ENCODE measurements at places on chromosomes 5 and 9. TPM values are rescaled to one million over a fixed set of nuclear protein-coding genes. Genes with fewer than 3 reads are reported as not detected.

Gene AMACR
- total RNA-seq: 13.5 TPM

Gene CBY3
- not detected for total RNA-seq

- peak; percentile 73 for ATAC-seq
Measured at GRCh38 chr9:82972446-82972845, 90.5 kb downstream of the RASEF start.

GRCh38 chr5:139410993-139411828 lies 7.3 kb upstream of the SPATA24 start:
- ATAC-seq: no peak

GRCh38 chr5:68475476-68475983 lies 260.0 kb downstream of the PIK3R1 start:
- ATAC-seq: no peak

DNA sequence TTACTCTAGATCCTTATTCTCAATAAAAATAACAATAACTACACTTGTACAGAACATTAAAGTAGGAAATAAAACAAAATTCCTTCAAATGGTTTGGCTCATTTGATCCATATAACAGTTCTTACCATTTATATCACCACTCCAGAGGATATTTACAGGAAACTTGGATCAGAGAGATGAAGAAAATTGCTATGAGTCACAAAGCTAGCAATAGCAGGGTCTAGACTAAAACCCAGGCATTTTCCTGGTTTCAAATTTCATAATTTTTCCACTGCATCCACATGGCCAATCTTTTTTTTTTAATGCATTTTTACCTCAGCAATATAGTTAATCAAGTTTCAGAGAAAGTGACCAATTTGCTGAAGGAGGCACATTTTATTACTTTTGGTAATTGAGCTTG lies 299.2 kb downstream of the ELAVL2 start:
- ATAC-seq: no peak

DNA sequence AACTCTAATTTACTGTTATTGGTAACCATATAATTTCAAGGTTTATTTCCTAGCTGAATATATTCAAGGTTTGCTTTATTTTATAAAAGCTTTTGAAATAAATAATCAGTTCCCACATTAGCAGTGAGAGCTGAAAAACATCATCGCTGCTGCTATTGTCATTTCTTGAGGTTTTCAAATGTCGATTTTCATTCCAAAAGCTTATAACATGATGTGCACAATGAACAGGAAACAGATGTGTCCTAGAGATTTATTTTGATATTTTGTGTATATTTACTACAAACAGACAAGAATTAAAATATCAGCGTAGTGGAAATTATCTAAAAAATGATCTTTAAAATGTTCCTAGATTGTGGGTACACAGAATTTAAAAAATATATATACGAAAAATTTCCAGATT lies 10.5 kb upstream of the ITGA1 start:
- no peak for ATAC-seq

- no peak for ATAC-seq
Measured at GRCh38 chr5:144487207-144487606, 316.5 kb downstream of the KCTD16 start.

GRCh38 chr5:44385291-44385900 lies 3.8 kb downstream of the FGF10 start:
- no peak for ATAC-seq

DNA sequence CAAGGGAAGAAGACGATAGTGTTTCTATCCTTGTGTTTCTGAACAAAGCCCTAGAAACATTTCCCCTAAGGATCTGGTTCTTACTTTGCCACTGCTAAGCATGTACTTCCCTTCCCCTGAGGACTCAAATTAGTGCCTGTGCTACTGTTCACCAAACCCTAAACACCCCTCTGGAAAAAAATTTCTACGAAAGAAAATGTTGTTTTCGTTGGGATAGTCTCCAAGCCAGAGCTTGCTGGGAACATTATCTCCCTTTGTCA lies 294.6 kb downstream of the BNC2 start:
- ATAC-seq: no peak

- ATAC-seq: no peak
Measured at GRCh38 chr9:14089051-14089803, 224.7 kb downstream of the NFIB start.

- no peak for ATAC-seq
Measured at GRCh38 chr9:108473209-108474112, 382.3 kb downstream of the ACTL7B start.

Gene PLPP7
- total RNA-seq: 0.28 TPM

Gene ACTBL2
- not detected for total RNA-seq

Gene NFIL3
- 19.4 TPM for total RNA-seq

Gene PCDHA7
- 0.08 TPM for total RNA-seq

- no peak for ATAC-seq
Measured at GRCh38 chr5:68071282-68071632, 144.3 kb upstream of the PIK3R1 start.

GRCh38 chr9:35414889-35415288 lies 75.0 kb upstream of the RUSC2 start:
- ATAC-seq: no peak
